NCI-H510A treated with DMSO at 0.1 percent for 48 hours (cell line): ENCODE measurements at places on chromosomes 4 and X.
A peak's percentile ranks its signal among the peaks of the same experiment; 100 is the strongest.

GRCh38 chr4:67038228-67038566 is 507.1 kb downstream of the CENPC start:
- DNase-seq, result no peak

GRCh38 chr4:54882616-54883015 is 224.9 kb downstream of the KIT start:
- DNase-seq, result no peak

- DNase-seq, result no peak
These were observed 139.5 kb downstream of the MID1 start for GRCh38 chrX:10480861-10481260.

- DNase-seq, result peak; percentile 4
These were observed 13.4 kb upstream of the CHRNA9 start for GRCh38 chr4:40321574-40322275.

GRCh38 chr4:76610751-76611547 is 175.9 kb downstream of the SHROOM3 start:
- no peak for DNase-seq

DNA sequence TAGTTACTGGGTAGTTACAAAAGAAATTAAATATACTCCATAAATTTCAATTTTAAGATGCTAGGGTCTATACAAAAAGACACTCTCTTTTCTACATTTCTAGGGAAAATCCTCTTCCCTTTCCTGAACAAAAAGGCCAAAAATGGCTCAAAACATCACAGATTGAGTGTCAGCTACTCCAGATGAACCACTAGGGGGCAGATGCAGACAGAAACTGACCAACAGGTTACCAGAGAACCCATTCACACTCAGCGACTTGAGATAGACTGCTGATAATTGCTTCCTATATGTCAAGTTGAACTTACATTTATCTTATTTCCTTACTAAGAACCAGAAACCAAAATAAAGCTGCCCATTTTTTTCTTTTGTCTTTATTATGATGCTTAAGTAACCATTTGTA is 83.4 kb upstream of the MID1IP1 start:
- DNase-seq, result no peak

DNA sequence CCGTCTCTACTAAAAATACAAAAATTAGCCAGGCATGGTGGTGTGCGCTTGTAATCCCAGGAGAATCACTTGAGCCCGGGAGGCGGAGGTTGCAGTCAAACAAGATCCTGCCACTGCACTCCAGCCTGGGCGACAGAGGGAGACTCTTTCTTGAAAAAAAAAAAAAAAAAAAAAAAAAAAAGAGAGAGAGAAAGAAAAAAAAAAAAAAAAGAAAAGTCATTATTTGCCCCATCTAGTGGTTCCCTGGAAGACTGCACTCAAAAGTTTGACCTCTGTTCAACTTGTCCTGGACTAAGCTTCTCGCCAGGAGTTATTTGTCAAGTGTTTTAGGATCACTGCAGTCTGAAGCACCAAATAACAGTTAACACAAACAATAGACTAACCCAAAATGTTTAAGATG is 45.3 kb upstream of the KCTD8 start:
- no peak for DNase-seq

DNA sequence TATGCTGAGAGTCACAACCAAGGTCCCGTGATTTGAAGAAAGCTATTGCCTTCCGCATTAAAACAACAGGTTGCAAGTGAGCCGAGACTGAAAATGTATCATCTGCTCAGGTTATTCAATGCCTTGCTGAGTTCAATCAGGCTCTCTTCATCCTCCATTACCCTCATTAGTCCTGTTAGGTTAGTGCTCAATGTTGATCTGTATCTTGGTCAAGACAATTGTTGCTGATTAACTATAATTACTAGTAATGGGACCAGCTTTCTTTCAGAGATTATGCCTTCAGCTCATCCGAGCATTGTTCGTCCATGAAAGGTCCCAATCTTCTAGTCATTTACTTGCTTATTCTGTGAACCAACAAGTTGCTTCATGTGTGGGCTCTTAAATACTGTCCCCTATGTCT is 534.6 kb upstream of the FAM241A start:
- no peak for DNase-seq

GRCh38 chr4:8157496-8157895 is 1.1 kb downstream of the ABLIM2 start:
- no peak for DNase-seq
